Activated CD8-positive, alpha-beta T cell treated with anti-CD3 and anti-CD28 coated beads for 36 hours (primary cell): ENCODE measurements at places on chromosomes 7 and 10.

- H3K4me3 ChIP-seq = no peak overlapping the region
- no peaks in the 10 kb centered on the region for H3K36me3 ChIP-seq
- H3K27ac ChIP-seq = peak overlapping the region; percentile 84
- H3K27me3 ChIP-seq = no peaks in the 10 kb centered on the region
Measured at GRCh38 chr10:132932461-132933307, 9.7 kb downstream of the CFAP46 start.

DNA sequence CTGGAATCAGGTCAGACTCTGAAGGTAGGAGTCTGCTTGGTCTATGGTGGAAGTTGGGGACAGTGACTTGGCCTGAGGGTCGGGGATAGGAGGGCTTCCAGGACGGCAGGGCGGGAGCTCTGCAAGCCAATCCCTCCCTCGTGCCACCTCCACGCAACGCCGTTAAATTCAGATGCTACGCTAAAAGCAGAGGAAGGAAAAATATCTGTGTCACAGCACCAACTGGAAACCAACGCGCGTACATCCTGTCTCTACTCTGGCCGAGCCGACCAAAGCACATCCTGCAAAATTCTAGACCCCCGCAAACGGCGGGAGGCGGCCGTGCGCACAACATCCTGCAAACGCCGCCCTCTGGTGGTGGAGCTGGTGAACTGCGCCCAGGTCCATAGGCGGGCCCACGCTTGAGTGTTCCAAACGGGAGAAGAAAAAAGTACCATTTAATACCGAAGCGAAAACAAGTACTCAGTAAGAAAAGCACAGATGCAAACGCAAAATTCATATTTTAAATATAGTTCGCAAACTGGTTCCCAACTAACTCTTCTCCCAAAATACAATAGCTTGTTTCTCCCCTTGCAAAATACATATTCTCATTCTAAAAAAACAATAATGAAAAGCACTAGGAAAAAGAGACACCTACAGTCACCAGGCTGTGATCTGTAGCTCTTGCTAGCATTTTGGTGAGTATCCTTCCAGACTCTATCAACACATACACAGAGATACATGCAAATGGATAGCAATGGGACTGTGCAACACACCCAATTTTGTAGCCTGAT lies 45.7 kb upstream of the HSPA12A start:
- H3K4me1 ChIP-seq = peaks cover 12% of the 10 kb centered on the region
- H3K36me3 ChIP-seq = no peaks in the 10 kb centered on the region
- peak; percentile 91 for DNase-seq
- peak overlapping the region; percentile 42 for H3K4me3 ChIP-seq

GRCh38 chr10:44990302-44990655 lies 10.4 kb upstream of the ZNF22 start:
- H3K4me3 ChIP-seq = no peak overlapping the region
- H3K27ac ChIP-seq = no peak overlapping the region
- DNase-seq = no peak
- no peaks in the 10 kb centered on the region for H3K36me3 ChIP-seq
- H3K27me3 ChIP-seq = peaks cover 3% of the 10 kb centered on the region

GRCh38 chr10:78544423-78545090 lies 510.9 kb downstream of the RPS24 start:
- peaks cover 4% of the 10 kb centered on the region for H3K4me1 ChIP-seq
- H3K4me3 ChIP-seq = no peak overlapping the region
- H3K27ac ChIP-seq = no peak overlapping the region
- DNase-seq = no peak
- H3K36me3 ChIP-seq = no peaks in the 10 kb centered on the region

- no peaks in the 10 kb centered on the region for H3K27me3 ChIP-seq
- H3K4me1 ChIP-seq = peaks cover 6% of the 10 kb centered on the region
- no peaks in the 10 kb centered on the region for H3K36me3 ChIP-seq
- H3K4me3 ChIP-seq = no peak overlapping the region
- H3K27ac ChIP-seq = no peak overlapping the region
Measured at GRCh38 chr7:117061751-117062150, 108.5 kb downstream of the ST7 start.

DNA sequence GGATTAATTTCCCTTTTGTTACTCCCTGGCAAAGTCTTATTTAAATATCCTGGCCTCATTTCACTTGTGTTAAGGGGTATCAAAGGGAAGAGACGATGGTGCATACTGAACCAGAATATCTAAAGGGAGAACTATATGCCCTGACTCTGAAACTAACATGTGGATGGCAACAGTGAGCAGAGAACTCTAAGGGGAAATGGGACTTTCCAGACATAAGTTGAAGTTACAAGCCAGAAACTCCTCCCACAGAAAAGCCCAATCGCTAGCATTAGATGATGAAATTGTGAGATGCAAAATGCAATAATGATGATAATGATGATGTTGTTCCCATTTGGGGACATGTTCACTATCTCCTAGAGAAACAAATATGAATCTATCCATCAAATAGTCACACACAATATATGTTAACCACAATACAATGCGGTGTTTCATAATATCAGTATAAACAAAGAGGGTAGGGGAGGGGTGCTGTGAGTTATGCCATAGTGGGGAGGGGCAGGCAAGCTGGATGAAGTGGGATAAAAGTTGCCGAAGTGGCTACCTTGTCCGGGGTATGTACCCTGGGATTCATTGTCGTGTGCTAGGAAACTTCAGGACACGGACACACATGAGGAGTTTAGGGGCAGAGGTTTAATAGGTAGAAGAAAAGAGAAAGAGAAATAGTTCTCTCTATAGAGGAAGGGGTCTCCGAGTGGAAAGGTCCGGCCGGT lies 37.1 kb downstream of the TMEM229A start:
- no peaks in the 10 kb centered on the region for H3K36me3 ChIP-seq
- H3K4me3 ChIP-seq = no peak overlapping the region
- no peak for DNase-seq
- H3K27ac ChIP-seq = no peak overlapping the region
- no peaks in the 10 kb centered on the region for H3K4me1 ChIP-seq
- H3K27me3 ChIP-seq = peaks cover 2% of the 10 kb centered on the region
